AG09319 (cell line): ENCODE measurements at places on chromosomes 6 and 20.

- no peak for DNase-seq
These were observed 3.5 kb downstream of the SCAF8 start for GRCh38 chr6:154736618-154737259.

- DNase-seq = no peak
These were observed 19.7 kb upstream of the SCRT2 start for GRCh38 chr20:695165-695866.

GRCh38 chr20:45959126-45959525 lies 12.9 kb downstream of the ZNF335 start:
- no peak for DNase-seq

DNA sequence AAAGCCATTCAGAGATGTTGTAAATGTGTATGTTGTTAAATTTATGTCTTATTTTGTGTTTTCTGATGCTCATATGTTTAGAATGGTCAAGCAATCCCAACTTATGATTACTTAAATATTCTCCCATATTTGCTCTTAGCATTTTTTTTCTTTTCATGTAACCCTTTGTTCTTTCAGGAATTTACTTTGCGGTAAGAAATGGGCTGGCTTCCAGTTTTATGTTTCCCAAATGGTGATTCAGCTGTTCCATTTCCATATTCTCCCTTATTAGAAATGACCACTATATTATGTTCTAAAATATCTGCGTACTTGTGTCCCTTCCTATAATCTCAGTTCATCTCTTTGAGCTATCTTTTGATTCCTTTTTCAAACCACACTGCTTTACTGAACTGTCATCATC lies 113.7 kb downstream of the CDH26 start:
- no peak for DNase-seq

DNA sequence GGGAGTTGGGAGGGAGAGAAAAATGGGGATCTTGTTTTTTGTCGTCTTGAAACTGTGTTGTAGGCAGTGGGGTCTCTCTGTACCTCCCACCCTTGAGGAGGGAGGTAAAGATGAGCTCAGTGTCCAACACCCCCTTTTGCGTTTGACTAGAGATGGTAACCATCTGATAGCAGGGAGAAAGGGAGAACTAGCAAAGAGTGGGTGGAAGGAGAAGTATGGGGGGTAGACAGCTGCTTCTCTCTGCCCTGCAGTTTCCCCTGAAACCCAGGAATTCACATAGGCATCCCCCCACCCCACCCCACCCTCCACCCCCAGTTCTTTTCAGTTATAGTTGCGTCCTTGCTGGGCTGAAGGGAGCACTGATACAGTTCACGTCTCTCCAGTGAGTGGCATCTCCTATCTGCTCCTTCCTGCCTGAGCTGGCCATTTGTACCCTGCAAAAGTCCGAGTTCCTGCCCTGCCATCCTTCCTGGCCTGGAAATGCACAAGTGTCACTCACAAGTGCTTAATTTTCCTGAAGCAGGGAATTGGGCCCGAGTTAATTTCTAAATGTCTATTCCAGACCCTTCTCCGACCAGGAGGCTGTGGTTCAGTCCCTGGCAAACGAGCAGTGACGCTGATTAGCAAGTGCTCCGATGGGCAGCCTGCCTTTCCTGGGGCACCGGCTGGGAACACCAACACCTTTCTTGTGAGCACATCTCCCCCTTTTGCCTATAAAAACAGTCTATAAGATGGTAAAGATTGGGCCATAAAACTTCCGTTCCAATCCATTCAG lies 1.5 kb downstream of the SIRPA start:
- no peak for DNase-seq

DNA sequence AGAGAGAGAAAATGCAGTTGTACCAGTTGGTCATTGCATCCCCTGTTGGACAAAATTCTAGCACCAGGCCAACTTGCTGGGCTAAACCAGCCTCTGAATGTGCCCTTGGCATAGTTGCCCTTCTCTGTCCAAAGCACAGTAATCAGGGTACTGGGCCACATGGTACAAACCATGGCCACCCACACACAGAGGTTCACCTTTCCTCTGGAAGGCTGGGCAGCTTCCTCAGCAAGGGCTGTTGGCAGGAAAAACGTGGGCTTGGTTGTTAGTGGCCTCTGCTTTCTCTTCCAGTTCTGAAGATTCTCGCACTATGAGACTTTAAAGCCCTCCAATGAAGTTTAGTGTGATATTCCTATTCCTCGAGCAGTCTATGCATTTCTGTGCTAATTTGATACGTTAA lies 706 bp downstream of the DDO start:
- no peak for DNase-seq

GRCh38 chr20:43529051-43529450 lies 21.6 kb downstream of the L3MBTL1 start:
- no peak for DNase-seq

DNA sequence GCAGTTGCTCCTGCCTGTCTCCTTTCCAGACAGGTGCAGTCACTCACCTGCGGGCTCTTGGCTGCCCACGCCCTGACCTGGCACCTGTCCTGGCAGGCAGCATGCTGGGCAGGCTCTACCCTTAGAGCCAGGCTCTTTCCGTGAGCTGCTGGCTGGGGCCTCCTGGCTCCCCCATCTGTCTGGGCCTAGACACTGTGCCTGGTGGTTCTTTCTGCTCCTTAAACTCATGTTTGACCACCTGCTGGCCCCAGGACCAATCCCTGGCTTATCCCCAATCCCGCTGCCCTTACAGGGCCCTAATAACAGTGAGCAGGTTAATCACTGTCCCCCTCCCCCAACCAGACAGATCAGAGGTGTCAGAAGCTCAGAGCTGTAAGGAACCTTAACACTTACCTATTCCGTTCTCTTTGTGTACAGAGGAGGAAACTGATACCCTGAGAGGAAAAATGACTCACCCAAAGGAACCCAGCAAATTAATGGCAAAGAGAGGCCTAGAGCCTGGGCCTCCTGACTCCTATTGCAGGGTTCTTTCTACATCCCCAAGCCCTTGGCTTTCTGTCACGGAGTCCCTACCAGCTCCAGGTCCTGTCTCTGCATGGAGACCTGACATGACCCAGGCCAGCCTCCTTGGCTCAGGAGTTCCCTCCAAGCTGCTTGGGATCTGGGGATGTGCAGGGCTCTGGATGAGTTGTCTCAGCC lies 54.7 kb downstream of the RAB44 start:
- no peak for DNase-seq

- DNase-seq = no peak
These were observed 62.0 kb downstream of the DLGAP4 start for GRCh38 chr20:36367907-36368799.

DNA sequence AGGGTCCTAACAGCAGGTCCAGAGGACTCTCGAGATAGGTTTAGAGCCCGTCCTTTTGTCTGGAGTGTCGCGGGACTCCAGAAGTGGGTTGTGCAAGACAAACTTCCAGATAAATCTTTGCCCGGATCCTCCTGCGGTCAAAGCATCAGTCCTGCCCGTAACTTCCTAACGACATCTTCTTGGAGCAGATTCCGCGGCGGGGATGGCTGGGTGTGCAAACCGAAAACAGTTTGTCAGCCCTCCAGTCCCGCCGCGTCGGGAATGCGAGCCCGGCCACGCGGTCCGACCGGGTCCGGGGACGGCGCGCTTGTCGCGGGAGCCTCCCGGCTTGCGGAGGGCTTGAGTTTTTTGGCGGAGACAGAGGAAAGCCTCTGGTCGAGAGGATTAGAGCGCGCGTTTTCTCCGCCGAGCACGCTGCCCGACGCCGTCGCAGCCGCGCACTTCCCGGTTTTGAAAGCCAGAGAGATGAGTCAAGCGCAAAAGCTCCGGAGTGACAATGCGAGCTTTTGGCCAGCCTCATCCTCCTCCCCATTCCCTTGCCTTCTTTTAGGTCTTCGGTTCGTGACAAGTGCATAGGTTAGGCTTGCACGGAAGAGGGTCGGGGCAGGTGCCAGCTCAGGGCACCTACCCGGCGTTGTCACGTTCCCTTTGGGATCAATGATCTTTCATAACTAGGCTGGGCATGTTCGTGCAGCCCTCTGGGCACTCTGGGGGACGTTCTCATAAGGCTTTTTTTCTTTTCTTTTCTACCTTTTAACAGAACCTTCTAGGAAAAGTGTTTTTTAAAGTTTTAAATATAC lies 91.3 kb upstream of the PRDM1 start:
- DNase-seq = peak; percentile 35

- DNase-seq = no peak
These were observed 45.8 kb downstream of the SNX9 start for GRCh38 chr6:157868835-157869234.
